T-helper 17 cell (primary cell): ENCODE measurements at places on chromosomes 2 and 18.

GRCh38 chr2:42224422-42225067, 55.4 kb downstream of the EML4 start:
- no peak for DNase-seq

GRCh38 chr2:84889332-84889731, 8.4 kb upstream of the TRABD2A start:
- DNase-seq: no peak

- DNase-seq: no peak
These were observed 407.4 kb downstream of the NRXN1 start for GRCh38 chr2:50624506-50624905.

DNA sequence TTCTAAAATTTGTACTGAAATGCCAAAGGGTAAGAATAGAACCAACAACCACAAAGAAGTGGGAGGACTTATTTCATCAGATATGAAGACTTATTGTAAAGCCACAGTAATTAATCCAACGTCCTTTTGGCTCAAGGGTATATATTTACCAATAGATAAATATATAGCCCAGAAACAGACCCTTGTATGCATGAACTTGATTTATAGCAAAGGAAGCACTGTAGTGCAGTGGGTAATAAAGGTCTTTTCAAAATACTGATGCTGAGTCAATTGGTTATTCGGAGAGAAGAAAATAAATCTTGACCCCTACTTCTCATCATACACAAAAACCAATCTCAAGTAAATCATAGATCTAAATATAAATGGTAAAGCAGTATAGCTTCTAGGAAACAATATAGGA, 200.5 kb upstream of the ST6GAL2 start:
- no peak for DNase-seq

GRCh38 chr2:186726938-186727337, 33.1 kb downstream of the FAM171B start:
- no peak for DNase-seq

GRCh38 chr18:24992491-24992890, 359.5 kb downstream of the ZNF521 start:
- DNase-seq: no peak

DNA sequence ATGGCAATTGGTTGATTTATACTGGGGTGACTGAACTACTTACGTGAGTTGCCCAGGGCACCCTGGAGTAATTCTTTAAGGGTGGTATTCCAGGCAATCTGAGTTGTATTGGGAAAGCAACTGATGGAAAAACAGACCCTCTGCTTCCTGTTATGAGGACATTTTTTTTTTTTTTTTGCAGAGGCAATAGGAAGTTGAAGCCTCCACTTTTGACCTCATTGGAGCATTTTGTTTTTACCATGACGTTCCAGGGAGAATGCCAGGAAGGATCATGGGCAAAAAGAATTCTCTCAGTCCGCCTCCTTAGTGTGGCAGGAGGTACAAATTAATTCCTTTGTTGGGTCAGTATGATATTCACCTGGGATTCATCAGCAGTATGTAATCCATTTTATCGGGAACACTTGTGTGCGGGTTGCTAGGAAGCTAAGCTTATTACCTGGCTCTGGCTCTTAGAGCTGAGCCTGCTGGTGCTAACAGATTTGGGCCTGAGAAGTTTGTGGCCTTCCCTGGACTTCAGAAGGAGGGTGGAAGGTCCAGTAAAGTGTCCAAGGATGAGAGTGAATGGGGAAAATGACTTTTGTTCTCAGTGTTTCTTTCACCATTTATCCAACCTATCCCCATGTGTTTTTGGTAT, 272.9 kb upstream of the EPAS1 start:
- DNase-seq: no peak

DNA sequence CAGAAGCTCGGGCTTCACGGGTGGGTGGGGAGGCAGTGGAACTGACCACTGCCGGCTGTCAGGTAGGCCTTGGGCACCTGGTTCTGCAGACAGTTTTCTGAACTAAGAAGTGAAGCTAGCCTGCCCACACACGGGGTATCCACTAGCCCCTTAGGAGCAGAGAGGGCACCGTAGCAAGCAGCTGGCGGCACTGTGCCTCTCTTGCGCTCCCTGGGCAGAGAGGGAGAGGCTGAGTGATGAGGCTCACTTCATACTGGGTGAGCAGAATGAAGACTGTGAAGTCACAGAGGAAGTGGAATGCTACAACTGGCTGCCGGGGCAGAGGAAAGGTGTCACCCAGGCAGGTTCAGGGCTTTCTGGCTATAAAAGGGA, 753 bp downstream of the ITPRIPL1 start:
- peak; percentile 40 for DNase-seq

DNA sequence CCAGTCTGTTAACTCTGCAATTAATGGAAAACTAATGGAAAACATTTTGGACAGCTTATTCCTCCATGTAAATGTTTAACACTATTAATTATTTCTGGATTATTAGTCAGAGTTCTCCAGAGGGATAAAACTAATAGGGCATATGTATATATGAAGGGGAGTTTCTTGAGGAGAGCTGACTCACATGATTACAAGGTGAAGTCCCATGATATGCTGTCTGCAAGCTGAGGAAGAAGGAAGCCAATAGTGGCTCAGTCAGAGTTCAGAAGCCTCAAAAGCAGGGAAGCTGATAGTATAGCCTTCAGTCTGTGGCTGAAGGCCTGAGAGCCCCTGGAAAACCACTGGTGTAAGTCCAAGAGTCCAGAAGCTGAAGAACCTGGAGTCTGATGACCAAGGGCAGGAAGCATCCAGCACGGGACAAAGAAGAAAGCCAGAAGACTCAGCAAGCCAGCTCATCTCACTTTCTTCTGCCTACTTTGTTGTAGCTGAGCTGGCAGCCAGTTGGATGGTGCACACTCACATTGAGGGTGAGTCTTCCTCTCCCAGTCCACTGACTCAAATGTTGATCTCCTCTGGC, 136.0 kb downstream of the PTH2R start:
- no peak for DNase-seq

GRCh38 chr18:21894619-21895367, 154.2 kb downstream of the MIB1 start:
- DNase-seq: no peak

- no peak for DNase-seq
These were observed 237.3 kb upstream of the THUMPD2 start for GRCh38 chr2:40016151-40016885.

DNA sequence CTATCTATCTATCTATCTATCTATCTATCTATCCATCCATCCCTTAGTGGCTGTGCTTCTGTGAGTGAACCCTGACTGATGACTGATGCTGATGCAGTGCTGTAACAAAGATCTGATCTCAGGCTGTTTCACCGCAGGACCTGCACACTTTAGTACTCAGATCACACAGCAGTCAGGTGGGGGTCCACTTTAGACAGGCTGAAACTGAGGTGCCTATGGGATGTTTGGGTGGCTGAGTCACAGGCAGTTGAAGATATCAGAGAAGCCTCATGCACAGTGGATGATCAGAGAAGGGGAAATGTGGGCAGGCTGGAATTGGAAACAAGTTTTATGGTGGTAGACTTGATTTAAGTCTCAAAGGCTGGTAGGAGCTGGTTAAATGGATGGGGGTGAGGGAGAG, 156.4 kb downstream of the INSIG2 start:
- no peak for DNase-seq

DNA sequence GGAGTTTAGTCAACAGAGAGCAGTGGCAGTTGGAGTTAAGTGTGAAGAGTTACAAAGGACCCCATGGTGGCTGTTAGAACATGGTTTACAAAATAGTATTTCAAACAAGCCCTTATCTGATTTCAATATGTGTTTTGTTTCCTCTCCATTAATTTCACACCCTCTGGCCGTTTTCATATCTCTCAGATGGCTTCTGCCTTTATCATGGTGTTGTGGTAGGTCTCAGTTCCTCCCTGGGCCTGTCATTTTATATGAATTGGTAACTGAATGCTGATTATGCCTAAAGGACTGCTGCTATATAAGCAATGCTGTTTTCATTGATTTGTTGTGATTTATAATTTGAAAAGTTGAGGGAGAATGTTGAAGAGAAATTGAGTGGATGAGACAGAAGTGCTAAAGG, 686.7 kb downstream of the NYAP2 start:
- DNase-seq: no peak

DNA sequence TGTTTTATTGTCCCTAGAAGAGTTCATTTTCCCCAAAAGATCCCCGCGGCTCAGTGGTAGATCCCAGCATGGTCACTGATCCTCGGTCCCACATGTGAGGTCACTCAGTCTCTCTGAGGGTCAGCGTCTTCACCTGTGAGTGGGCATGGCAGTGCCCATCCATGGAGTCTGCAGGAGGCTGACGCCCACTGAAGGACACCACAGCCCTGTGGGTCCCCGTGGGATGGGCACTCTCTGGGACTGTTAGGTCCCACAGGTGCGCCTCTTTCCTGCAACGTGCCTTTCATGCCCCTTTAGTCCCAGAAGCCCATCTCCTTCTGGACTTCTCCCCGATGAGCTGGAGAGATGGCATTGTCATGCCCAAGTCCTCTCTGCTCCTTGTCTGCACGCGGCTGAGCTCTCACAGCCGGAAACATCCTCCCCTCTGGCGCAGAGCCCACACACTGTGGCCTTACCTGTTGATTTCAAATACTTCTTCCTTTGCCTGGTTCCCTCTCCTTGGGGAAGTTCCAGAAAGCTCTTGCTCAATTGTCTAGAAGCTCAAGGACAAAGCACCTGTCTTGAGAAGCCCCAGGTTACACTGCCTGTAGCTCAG, 75.9 kb downstream of the PTGR3 start:
- no peak for DNase-seq

GRCh38 chr18:35186291-35187034, 54.4 kb upstream of the ZNF397 start:
- DNase-seq: no peak

DNA sequence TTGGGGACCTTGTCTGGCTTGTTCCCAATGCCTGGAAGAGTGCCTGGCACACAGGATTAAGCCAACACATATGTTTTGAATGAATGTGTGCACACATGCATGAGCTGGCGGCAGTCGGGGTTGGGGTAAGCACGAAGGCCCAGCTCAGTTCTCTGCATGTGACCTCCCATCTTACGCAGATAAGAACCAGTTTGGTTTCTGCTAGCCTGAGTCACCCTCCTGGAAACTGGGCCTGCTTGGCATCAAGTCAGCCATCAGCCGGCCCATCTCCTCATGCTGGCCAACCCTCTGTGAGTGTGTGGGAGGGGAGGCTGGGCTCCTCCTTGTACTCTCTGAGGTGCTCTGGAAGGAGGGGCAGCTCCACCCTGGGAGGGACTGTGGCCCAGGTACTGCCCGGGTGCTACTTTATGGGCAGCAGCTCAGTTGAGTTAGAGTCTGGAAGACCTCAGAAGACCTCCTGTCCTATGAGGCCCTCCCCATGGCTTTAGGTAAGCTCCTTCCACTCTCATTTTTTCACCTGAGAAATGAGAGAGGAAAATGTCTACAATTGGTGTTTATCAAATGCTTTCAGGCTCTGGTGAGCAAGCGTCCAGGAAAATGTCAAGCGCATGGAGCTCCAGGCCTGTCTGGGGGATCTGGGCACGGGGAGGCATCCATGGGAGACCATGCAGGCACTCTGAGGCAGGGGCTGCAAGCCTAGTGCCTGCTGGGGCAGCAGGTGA, 9.7 kb upstream of the IL1RN start:
- DNase-seq: no peak

GRCh38 chr2:1663621-1664020, 80.7 kb downstream of the PXDN start:
- no peak for DNase-seq

DNA sequence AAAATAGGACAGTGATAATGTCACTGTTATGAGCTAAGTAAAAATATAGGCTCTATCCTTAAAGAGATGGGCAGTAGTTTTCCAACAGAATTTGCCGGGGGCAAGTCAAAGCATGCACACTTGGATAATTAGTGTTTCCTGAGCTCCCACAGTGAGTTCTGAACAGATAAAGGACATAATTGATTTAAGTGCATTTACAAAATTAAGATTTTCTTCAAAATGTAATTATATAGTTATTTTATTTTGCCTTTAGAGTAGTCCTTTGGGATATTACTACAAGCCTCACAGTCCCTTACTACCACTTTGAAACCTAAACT, 107.6 kb downstream of the RAPGEF4 start:
- DNase-seq: no peak

DNA sequence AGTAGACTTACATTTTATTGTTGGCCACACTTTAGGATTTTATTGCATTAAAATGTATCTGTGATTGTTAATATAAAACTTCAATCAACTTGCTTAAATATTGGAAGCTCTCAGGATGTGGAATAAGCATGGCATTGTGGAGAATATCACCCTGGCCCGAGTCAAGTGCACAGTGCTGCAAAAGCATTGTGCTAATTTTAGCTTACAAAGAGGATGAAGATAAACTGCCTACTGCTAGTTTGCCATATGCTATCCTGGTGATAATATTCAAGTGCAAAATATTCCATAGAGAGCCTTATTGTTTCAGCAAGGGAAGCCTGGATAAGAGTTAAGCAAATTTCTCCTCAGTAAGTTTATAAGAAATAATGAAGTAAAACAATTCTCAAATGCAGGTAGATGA, 54.5 kb downstream of the MEIS1 start:
- no peak for DNase-seq
